ENCODE measurements at places on chromosomes 5 and 9.

DNA sequence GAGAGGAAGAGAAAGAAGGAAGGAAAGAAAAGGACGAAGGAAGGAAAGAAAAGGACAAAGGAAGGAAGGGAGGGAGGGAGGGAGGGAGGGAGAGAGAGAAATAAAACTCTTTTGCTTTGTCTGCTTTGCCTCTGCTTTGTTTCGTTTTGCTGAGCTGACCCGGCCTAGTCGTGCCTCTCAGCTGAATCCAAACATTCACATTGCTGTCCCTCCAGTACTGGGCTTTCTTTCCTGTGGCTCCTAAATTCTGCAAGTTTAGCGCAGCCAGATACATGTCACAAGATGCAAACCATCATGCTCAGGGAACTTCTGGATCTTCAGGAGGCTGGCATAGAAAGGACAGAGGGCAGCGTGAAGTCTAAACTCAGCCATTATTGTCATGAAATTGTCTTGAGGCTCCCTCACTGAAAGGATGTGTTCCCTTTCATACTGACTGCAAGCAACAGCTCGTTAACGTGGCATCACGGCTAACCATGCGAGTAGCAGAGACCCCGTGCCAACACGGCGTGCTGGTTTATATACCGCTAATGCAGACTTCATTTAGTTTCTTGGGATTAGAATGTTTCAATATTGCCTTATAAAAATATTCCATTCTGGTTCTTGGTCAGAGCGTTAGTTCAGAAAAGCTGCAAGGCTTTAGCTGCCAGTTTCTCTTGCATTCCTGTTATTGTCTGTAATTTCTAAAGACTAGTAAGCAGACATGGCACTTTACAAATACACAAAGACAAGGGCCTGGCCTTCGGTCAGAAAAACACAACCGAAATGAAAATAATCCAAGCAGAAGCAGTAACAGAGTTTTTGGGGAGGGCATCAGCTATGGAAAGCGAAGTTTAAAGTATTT, 94.2 kb downstream of the TMEM174 start:
- no peak for DNase-seq

GRCh38 chr9:12702160-12702758, 9.1 kb downstream of the TYRP1 start:
- DNase-seq, result no peak

GRCh38 chr5:80008995-80009765, 18.1 kb upstream of the MTX3 start:
- no peak for DNase-seq

DNA sequence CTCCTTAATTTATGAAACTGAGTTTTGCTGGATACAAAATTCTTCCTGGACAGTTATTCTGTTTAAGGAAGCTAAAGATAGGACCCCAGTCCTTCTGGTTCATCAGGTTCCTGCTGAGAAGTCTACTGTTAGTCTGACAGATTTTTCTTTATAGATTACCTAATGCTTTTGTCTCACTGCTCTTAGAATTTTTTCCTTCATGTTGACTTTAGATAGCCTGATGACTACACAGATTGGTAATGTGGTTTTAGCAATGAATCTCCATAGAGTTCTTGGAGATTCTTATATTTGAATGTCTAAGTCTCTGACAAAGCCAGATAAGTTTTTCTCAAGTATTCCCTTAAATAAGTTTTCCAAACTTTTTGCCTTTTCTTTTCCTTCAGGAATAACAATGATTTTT, 419.7 kb downstream of the CDH10 start:
- DNase-seq, result no peak

- DNase-seq, result no peak
Measured at GRCh38 chr9:134689321-134690181, 47.9 kb downstream of the COL5A1 start.

- no peak for DNase-seq
Measured at GRCh38 chr5:83306572-83307241, 164.8 kb upstream of the VCAN start.

DNA sequence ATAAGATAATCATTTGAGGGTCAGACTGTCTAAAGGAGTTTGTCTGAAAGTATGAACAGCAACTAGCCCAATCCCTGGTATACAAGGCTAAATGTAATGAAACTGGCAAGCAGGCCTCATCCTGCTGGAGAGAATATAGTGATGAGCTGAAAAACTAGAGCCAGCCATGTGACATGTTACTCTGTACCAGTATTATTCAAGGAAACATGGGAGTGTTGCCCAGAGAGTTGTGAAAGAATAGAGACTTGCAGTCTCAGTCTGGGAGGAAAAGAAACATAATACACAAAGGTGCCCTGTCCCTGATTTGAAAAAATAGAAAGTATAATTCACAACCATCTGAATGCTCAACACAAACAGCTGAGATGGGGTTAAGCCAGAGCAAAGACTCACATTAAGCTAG, 37.9 kb upstream of the HTR1A start:
- DNase-seq, result no peak
